NCI-H526 (cell line): ENCODE measurements at places on chromosomes 5 and 9.

GRCh38 chr9:89496645-89497256, 1.2 kb downstream of the SEMA4D start:
- no peak for DNase-seq

- no peak for DNase-seq
Observed at GRCh38 chr9:95116002-95116807, 201.3 kb downstream of the FANCC start.

GRCh38 chr9:91419222-91420191, 4.1 kb downstream of the NFIL3 start:
- DNase-seq = no peak

DNA sequence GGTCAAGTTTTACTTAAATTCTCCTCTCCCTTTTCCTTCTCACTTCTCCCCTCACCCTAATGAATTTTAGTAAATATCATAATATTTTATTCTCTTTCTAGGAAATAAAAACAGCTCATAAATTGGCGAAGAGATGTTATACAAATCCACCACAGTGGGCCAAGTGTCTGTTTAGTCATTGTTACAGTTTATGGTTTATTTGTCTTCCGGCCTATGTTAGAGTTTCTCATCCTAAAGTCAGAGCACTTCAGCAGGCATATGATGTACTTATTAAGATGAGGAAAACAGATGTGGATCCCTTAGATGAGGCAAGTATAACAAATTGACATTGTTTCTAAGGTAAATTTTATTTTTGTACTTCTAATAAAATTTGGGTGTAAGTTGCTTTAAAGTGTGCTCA, 48.2 kb downstream of the RPS6 start:
- DNase-seq = no peak

GRCh38 chr5:157594257-157594656, 18.7 kb upstream of the ADAM19 start:
- no peak for DNase-seq

- no peak for DNase-seq
Observed at GRCh38 chr9:18472435-18472834, 1.5 kb upstream of the ADAMTSL1 start.

DNA sequence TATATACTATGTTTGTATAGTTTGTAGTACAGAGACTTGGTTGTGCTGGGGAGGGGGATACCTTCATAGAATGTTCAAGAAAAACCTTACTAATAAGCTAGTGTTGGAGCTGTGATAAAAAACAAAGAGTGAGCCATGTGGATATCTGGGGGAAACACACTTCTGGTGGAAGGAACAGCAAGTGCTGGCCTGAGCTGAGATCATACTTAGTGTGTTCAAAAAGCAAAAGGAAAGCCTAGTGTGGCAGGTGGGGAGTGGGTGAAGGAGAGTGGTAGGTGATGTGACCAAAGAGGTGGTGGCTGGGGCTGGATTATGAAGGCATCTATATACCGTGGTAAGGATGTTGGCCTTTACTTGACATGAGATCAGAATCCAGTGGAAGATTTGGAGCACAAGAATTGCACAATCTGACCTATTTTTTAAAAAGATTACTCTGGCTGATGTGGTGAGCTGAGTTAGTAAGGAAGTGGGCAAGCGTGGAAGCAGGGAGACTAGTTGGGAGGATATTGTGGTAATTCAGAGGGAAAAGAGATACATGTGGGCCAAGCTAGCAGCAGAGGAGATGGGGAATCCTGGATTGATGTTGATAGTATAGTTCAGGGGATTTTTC, 26.6 kb downstream of the PALM2AKAP2 start:
- no peak for DNase-seq

- DNase-seq = no peak
Observed at GRCh38 chr5:52895075-52895474, 94.1 kb upstream of the ITGA2 start.

- no peak for DNase-seq
Observed at GRCh38 chr9:79165020-79165780, 406.6 kb upstream of the TLE4 start.

DNA sequence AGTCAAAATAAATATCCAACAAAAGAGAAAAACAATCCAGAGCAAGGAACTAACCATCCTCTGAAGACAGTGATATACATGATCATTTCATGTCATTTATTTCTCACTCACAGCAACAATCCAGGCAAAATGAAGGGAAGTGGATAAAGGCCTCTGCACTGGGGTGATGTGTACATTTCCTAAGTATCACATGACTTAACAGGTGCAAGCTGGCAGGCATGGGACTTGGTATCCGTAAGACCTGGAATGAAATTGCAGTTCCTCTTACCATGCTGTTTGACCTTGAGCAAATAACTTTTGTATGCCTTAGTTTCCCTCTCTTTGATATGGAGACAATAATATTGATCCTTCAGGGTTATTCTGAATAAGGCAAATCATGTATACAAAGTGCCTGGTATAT, 77.6 kb downstream of the PRLR start:
- no peak for DNase-seq
